ENCODE measurements at places on chromosomes 1 and 21.

DNA sequence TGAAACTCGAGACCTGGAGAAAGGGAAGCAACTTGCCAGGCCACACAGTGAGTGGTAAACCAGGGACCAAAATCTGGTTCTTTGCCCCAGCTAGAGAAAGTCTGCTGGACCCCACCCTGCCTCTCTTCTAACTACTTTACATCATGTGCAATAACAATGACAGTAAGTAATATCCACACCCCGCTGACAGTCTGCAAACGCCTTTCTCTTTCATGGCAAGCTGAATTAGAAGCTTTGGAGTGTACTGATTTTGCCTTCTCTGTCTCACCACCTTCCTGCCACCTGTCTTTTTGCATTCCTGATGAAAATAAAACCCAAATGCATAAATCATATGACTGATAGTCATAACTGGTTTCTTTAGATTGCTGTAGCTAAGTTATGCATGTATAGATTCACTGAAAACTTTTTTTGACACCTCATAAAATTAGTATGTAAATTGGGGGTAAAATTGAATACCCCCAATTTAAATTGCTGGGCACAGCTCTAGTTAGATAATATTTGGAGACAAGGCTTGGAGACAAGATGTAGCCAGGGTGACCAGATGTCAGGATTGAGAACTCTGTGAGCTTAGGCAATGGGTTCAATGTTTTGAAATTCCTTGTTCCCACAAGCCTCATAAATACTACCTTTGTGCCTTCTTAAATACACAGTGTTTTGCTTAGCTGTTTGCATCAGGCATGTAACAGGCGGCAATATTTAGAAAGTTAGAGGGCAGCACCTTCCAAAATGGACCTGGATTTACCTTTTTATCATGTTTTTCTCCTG, 73.5 kb downstream of the ST6GALNAC5 start:
- no peak for DNase-seq

DNA sequence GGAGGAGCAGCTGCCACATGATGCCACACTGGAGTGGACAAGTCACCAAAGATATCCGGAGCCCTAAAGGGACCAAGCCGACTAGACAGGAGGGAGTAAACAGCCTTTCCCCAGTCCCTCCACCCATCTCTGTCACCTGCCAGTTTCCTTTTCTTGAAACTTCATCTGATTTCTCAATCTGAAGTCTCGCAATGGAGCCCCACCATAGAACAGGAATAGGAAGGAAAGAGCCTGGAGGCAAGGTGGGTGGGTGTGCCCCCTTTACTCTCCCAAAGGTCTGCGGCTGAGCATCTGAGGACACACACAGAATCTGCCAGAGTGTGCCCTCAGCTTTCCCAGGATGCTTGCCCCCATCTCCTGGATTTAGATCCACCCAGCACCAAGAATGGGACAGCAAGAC, at the start of gene FCGR3B:
Gene FCGR3B (minus strand): TSS at position 101 of the 400 bp plus-strand sequence. CDS start 82 bp downstream, at position 19.
- no peak for DNase-seq

- no peak for DNase-seq
These were observed 2.9 kb upstream of the PTGFRN start for GRCh38 chr1:116906812-116907211.

DNA sequence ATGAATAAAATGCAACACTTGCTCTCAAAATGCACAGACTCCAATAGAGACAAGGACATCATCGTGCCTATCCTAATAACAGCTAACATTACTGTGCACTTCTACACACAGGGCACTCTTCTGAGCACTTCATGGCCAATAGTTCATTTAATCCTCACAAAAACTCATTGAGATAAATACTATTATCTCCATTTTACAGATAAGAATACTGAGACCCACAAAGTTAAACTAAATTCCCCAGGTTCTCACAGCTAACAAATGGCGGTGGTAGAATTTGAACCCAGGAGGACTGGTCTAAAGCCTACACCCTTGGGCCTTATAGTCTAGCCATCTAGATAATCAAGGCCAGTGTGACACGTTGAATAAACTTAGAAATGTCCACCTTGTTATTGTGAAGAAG, 328.6 kb downstream of the RRAGC start:
- DNase-seq = no peak

GRCh38 chr1:2566101-2567045, 10.2 kb downstream of the TNFRSF14 start:
- no peak for DNase-seq

DNA sequence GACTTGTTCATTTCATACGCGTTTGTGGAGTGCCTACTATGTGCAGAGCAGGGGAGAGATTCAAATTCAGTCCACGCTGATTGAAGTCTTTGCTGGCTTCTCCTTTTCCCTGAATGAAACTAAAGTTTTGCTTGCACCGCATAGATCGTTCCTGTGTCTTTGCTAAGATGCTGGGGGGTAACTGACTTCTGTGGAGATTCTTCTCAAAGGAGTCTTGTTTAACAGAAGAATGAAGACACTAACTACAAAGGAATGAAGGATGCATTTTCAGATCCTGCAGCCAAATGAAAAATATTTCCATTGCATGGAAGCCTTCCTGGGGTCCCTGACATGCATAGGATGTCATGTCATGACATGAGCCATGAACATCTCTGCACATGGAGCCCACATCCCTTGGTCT, 26.9 kb upstream of the H6PD start:
- DNase-seq = no peak

DNA sequence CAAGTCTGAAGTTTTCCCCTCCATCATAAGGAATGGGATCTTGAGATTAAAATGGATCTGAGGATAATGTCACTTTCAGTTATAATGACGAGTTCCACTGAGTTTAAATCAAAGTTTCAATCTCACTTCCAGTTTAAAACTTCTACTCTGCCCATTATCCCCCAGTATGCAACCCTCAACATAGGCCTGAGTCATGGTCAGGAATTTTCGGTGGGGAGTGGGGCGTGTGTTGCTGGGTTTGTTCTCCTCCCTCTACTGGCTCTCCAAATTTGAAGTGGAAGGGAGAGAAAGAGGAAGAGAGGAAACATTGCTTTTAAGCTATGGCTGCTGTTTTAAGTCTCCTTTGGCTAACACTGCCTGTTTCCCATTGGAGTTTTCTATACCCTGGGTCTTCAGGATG, 152.9 kb downstream of the TM2D1 start:
- DNase-seq = no peak

- no peak for DNase-seq
These were observed at the start of gene PKP1 for GRCh38 chr1:201282931-201283829. Gene PKP1, plus strand, starts transcription at chr1:201283506. Its CDS starts 197 bp downstream, at chr1:201283703.

DNA sequence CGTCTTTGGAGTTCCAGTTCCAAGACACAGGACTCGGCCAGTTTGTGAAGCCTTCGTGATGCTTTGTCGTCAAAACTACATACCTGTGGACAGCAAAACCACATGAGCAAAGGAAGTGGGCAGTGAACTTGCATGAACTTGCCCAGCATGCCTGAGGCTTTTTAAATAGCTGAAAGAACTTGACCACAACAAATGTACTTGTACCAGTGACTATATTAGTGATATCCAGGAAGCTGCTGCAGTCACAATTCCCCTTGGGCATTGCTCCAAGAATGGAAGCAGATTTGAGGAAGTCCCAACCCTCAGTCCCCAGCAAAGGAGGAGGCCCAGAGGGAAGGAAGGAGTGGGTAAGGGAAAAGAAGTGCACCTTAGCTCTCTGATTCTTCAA, 2.6 kb downstream of the FUCA1 start:
- no peak for DNase-seq

- DNase-seq = no peak
These were observed 21.4 kb upstream of the ALDH4A1 start for GRCh38 chr1:18923756-18924211.

DNA sequence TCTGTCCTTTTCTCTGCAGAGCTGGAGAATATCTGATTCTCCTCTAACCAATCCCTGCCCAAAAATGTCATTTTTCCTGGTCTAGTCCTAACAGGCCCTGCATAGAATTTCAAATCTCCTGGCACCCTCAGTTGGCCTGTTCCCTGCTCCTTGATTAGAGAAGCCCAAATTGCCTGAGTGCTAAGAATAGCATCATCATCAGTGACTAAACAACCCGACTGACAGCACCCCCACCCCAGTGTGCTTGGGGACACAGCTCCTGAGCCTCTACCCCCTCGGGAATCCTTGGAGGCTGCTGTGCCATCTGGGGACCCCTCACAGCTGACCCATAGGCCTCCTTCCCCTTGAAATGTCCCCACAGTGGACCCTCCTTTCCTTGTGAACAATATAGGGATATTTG, 94.4 kb downstream of the DDX20 start:
- no peak for DNase-seq

DNA sequence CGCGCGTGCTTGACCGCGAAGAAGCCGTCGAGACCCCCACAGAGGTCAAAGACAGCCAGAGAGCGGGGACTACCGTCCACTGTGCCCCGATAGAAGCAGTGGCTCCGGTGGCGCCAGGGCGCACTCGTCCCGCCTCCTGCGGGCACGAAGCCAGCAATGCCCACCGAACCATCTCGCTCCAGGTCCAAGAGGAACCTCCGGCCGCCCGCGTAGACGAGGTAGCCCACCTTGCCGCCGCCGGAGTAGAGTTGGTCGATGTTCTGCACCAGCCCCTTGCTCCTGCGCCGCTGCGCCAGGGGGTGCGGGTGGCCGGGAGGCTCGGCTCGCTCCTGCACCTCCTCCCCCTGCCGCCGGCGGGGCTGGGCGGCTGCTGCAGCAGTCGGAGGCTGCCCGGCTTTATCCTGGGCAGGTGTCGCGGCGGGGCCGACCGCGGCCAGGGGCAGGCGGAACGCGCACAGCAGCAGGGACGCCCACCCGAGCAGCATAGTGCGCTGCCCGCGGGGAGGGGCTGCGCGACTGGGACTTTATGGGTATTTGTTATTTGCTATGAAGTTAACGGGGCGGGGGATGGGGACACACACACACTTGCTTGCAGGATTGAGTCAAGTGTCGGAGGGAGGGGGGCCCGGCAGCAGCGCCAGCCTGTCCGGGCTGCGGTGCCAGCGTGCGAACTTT, 844 bp downstream of the ADAMTS5 start:
- no peak for DNase-seq

DNA sequence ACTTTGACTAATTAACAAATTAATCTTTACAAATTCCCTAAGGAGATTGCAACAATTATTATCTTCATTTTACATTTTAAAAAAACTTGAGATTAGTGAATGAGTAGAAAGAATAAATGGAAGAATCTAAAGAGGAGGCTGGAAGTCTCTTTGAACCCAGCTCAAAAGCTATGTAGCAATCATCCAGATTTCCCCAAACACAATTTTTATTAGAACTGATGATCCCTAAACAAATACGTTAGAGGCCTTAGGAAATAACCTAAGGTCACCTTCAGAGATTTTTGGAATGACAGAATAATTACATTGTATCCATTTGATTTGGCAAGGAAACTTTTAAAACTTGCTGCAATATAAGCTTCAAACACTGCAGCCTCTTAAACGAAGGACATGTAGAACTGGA, 242.4 kb upstream of the LYPLAL1 start:
- no peak for DNase-seq

- no peak for DNase-seq
These were observed 22.4 kb downstream of the FUBP1 start for GRCh38 chr1:77956464-77956863.

GRCh38 chr21:33800753-33801423, 114.7 kb downstream of the ATP5PO start:
- DNase-seq = no peak

- no peak for DNase-seq
These were observed 742 bp upstream of the HSPA13 start for GRCh38 chr21:14383596-14384180.

DNA sequence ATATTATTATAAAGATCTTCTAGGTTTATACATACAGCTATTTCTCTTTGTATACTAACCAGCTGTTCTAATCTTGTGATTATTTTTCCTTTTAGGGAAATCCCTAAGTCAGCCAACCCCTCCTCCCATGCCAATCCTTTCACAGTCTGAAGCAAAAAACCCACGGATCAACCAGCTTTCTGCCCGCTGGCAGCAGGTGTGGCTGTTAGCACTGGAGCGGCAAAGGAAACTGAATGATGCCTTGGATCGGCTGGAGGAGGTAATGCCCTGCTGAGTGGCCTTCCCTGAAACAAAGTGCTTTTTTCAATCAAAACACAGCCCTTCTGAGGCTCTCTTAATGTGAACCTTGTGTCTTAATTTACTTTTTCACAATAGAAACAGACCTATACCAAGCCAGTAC, 32.4 kb upstream of the BMP8A start:
- no peak for DNase-seq

DNA sequence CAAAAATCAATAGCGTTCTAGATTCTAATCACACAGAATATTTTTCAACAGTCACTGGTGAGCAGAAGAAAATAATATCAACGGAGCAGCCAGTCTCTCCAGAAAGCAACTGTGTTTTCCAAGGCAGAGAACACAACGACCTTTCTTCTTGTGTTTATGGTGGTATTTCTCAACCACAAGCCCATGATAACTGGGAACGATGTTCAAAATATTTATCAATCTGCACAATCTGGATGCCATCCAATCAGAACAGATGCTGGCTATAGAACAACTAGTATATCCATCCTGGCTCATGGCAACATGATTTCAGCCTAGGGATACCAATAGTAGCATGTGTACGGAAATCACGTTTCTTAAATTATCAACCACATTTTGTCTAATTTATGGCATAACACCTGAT, 162.7 kb upstream of the RUNX1 start:
- DNase-seq = no peak

DNA sequence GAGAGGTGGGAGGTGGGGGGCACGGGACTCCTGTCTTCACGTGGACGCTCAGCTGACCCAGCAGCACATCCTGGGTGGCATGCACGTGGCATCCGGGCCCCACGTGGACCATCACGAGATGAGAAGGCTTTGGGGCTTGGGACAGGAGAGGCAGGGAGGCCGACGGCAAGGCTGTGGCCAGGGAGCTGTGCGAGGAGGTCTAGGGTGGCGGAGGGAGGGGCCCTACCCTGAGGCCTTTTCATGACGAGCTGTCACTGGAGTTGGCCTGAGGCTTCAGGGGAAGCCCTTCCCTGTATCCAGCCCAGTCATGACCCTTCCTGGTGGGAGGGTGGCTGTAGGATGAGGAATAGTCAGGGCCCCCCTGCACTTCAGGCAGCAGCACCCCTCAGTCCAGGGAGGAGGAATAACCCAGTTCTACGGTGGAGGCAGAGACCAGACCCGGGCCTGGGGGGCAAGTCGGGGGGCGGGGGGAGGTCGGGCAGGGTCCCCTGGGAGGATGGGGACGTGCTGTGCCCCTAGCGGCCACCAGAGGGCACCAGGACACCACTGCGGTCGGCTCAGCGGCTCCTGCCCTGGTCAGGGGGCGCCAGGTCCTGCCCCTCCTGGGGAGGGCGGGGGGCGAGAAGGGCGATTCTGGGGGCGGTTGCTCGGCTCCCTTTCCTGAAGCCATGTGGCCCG, 2.0 kb upstream of the PERM1 start:
- DNase-seq = no peak

GRCh38 chr21:17390569-17390968, 122.3 kb upstream of the CXADR start:
- no peak for DNase-seq

GRCh38 chr1:230754796-230755195, 7.6 kb downstream of the CAPN9 start:
- DNase-seq = no peak

GRCh38 chr1:3296326-3296725, 158.1 kb upstream of the ARHGEF16 start:
- DNase-seq = no peak

- no peak for DNase-seq
These were observed 1.7 kb downstream of the CEP170 start for GRCh38 chr1:243253211-243253925.

- DNase-seq = no peak
These were observed 6.4 kb upstream of the TNNI1 start for GRCh38 chr1:201427963-201428362.

- DNase-seq = no peak
These were observed 110.5 kb downstream of the CNIH3 start for GRCh38 chr1:224726441-224727182.

- DNase-seq = no peak
These were observed 3.6 kb upstream of the GPR61 start for GRCh38 chr1:109535971-109536491.
